ENCODE measurements at places on chromosomes 7 and 10.

DNA sequence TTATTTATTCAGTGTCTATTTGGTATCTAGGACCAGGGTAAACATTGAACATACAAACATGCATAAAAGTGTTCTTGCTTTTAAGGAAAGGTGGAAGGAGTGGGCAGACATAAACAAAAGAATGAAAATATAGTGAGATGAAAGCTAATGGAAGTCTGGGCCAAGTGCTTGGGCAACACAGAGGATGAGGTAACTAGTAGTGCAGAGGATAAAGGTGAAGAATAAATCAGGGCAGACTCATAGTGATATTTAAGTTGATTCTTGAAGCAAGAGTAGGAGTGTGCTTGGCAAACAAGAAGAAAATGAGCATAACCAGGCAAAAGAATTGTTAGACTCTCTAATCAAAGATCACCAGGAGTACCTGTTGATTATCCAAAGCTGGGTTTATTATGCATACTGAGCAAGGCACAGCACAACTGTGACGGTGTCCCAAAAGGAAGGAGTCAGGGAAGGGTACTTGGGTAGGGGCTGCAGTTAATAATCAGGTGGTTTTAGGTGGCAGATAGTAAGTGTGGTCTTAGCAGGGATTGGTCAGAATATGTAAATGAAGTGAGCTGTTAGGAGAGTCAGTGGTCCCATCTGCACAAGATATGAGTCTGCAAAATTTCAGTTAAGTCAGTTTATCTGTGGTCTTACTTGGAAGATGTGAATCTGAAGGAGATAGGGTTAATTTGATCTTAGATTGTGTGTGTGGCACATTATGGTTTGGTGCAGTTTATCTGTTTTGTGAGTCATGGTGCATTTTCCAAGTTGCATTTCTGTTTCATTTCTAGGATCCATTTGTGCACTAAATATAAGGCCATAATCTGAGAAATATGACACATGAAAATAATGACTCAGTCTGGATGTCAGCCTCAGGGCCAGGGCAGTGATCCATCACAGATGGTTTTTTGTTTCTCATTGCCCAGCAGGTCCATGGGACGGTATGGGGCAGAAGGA lies 30.6 kb upstream of the TAX1BP1 start:
- DNase-seq, result no peak

DNA sequence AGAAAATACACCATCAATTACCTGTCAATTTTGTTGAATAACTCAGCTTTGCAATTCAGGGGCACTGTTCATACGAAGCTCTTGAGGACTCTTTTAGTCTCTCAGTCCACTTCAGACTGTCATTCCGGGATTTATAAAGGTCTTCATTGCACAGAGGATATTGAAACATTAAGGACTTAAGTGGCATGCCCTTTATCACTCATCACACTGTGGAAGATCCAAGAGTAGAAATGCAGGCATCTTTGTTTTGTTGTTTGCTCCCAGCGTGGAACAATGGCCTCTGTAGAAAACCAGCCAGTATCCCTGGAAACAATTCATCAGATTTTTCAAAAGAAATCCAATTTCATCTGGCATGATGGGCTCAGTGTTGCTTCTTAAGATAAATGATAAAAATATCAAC lies 66.3 kb upstream of the LRGUK start:
- DNase-seq, result no peak

- no peak for DNase-seq
These were observed 11.7 kb upstream of the HOXA2 start for GRCh38 chr7:27113991-27114769.

DNA sequence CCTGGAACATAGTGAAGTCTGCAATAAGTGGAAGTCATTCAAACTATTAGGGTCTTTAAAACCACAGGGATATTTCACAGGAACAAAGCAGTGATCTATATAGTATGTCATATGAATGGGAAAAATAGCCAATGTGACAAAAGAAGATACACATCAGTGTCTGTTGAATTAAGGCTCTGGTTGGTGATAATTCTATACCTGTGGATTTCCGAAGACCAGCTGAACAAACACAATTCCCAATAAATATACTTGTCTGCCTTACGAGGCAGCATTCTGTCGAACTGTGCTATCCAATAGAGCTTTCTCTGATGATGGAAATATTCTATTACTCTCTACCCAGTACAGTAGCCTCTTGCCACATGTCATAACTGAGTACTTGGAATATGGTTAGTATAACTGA lies 55.9 kb upstream of the CAV2 start:
- DNase-seq, result no peak

DNA sequence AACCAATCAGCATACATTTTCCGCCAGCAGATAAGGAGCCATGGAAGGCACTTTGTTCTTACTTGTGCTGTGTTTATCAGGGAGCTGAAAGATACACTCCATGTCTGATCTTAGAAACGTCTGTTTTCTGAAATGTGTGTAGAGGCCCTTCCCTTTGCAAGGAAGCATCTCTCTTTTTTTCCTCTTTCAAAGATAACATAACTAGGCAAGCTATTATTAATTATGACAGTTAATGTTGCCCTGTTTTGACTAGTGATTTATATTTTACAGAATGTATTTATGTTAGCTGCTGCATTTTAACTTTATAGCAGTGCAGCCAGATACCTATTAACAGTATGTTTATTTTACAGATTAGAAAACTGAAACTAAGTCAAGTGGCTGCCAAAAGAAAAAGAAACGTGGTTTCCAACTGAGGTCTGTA lies 683.2 kb upstream of the IGFBP3 start:
- no peak for DNase-seq

DNA sequence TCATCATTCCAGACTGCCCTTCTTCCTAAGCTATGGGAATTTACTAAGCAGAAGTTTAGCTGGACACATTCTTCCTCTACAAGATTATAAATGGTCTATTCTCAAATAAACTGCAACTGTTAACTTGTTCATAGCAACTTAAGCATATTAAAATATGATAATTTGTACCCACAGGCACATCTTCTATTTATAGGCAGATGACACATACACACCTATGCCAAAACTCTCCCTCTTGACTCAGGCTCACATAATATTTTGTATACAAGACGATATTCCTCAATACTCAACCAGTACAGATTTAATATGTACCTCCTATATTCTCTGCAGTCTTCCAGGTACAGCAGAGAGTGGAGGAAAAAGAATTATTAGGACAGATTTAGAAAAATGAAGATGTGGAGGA lies 232.7 kb upstream of the KIAA1217 start:
- DNase-seq, result no peak

- no peak for DNase-seq
These were observed 444.0 kb upstream of the ZWINT start for GRCh38 chr10:56805022-56805421.

- DNase-seq, result no peak
These were observed 93.4 kb downstream of the POLL start for GRCh38 chr10:101494650-101495049.

- DNase-seq, result no peak
These were observed 9.1 kb downstream of the TSPAN14 start for GRCh38 chr10:80462981-80463741.

GRCh38 chr7:43653466-43653865 lies 70.6 kb downstream of the STK17A start:
- no peak for DNase-seq

GRCh38 chr7:111282626-111283025 lies 191.7 kb downstream of the LRRN3 start:
- DNase-seq, result no peak

DNA sequence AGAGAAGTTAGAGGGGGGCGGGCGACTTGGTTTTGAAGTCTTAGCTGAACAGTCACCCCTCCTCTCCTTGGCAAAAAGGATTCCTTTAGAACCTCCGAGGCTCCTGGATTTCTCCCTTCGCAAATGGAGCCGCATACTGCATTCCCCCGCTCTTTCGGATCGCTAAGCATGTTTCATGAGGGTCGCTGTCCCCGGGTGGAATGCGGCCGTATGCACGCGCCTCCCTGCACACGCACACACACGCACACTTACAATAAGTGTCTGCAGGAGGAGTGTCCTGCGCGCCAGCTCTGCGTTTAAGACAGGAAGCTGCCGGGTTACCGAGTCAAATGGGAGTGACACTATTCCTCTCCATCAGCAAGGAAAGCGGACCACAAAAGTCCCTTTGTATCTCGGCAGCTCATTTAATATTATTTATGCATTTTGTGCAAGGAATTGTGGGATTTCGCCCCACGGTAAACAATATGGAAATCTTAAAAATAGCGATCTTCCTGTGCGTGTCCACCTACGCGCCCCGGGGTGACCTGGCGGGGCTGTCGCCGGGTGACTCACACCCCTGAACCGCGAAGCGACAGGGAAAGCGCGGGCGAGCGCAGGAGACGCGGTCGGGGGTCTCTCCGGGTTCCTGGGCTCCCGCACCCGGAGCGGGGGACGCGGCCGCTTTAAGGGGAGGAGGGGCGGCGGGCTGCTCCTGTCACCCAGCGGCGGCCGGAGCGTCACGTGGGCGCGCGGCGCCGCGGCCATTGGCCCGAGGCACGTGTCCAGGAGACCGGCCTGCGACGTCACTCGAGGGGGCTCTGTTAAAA lies 988 bp upstream of the EN2 start:
- peak; percentile 10 for DNase-seq

- DNase-seq, result no peak
These were observed 689 bp upstream of the GTPBP4 start for GRCh38 chr10:987620-987869.
